Stimulated activated CD8-positive, alpha-beta memory T cell treated with anti-CD3 and anti-CD28 coated beads, Interleukin-15, amount 100 ng/mL, for 24 hours (primary cell): ENCODE measurements at places on chromosomes 5 and 9.

- DNase-seq = no peak
These were observed 72.1 kb upstream of the ATP10B start for GRCh38 chr5:160923936-160924710.

DNA sequence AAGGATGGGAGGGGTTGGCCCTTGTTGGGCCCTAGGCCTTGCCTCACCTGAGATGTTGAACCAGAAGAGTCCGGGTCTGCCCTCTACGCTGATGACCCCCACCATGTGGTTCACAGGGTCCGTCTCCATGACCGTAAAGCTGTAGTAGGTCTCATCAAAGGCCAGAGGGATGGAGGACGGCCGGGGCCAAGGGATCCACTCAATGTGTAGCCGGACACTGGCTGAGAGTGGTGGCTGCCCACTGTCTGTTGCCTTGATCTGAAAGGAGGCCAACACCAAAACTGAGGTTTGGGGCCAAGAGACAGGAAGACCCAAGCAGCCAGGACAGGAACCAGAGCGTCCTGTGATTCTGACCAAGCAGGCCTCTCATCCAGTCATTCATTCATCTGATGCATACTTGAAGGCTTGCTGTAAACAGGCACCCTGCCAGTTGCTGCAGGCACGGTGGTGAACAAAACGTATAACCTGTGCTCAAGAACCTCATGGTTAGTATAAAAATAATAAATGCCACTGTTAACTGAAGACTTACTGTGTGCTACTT lies 37.9 kb downstream of the FAT2 start:
- no peak for DNase-seq

DNA sequence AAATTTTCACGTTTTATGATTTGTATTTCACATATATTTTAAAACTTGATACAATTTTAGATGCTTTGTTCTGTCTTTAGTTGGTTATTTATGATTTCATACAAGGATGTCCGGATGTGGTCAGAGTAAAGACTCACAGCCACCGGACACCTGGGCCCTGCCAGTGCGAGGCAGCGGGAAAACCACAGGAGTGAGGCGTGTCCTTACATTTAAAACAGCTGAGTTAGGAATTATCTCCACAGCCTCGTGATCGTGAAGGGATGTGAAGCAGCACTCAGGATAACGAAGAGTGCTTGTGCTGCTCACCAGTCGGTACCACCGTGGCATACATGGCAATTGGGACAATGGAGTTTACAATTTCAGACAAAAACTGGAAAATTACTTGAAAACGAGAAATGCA lies 14.0 kb downstream of the SNX18 start:
- DNase-seq = no peak

DNA sequence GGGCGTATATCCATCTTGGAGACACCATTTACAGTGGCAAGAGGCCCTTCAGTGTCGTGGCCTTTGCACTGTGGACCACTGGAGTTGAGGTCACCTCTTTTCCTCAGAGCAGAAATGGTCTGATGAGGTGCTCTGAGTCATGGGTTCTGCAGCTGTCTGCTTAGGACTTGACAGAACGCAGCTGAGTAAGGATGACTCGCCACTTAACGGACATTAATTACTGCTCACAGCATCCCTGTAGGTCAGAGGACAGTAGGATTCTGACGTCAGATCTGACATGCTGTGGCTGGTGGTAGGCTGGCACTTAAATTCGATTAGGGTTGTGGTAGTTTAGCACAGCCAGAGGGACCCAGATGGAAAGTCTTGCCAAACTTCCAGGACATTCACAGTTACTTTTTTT lies 479.4 kb downstream of the DMAC1 start:
- no peak for DNase-seq

GRCh38 chr9:78830301-78830700 lies 533.4 kb downstream of the PSAT1 start:
- no peak for DNase-seq

GRCh38 chr5:137734962-137735554 lies 831 bp downstream of the KLHL3 start:
- no peak for DNase-seq

- DNase-seq = no peak
These were observed 9.0 kb upstream of the ENC1 start for GRCh38 chr5:74649421-74649973.

DNA sequence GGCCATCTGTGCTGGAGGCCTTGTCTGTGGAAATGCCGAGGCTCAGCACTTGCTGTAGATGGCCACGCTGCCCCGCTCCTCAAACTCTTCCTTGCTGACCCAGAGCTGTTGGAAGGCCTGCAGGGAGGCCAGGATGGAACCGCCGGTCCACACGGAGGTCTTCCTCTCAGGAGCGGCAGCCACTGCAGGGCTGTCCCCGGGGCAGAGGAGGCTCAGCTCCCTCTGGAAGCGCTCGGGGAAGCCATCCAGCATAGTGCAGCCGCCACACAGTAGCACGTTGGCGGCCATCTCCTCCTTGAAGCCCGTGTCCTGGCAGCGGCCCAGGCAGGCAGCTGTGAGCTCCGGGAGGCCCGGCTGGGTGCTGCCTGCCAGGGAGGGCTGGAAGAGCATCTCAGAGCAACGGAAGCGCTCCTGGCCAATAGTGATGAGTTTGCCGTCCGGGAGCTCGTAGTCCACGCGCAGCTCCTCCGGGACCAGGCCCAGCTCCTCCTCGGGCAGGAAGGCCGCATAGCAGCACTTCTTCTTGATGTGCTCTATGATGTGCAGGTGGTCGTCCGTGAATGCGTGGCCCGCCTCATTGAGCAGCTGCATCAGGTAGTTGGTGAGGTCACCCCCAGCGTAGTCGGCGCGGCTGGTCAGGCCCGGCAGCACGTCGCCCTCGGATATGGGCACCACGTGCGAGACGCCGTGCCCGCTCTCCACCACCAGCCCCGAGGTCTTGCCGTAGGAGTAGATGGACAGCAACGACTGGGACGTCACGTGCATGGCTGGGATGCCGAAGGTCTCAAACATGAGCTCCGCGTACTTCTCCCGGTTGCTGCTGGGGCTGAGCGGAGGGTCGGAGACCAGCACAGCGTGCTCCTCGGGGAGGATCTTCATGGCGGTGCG lies 901 bp downstream of the ACTL7B start:
- DNase-seq = no peak

- DNase-seq = no peak
These were observed 896 bp downstream of the EBF1 start for GRCh38 chr5:159098603-159099436.

DNA sequence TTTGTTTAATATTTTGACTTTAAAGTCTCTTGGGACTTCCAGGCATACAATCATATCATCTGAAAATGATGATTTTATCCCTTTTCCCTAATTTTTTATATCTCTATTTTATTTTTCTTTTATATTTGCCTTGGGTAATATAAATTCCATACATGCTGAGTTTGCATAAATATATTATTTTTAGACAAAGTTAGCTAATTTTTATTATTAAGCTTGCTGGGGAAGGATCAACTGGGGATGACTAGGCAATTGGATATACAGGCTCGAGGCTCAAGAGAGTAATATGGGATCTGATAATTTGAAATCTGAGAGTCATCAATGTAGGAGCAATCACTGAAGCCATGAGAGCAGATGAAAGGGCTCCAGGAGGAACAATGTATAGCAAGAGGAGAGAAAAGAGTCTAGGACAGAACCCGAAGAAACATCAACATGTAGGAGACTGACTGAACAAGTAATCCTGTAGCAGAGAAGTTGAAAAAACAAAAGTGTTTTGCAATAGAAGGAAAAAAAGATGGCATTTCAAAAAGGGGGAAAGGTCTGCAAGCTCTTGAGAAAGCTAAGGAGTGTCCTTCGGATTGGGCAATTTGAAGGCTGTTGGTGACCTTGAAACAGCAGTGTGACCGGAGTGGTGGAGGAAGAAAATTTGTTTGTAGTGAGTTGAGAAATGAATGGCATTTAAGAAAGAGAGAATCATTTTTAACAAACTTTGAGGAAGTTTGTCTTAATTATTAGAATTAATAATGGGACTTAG lies 17.0 kb upstream of the RHOBTB3 start:
- DNase-seq = no peak

GRCh38 chr5:72649449-72649848 lies 142.2 kb upstream of the ZNF366 start:
- DNase-seq = no peak

GRCh38 chr5:143177263-143177983 lies 226.1 kb downstream of the NR3C1 start:
- DNase-seq = no peak
